ENCODE measurements at places on chromosomes 2 and 18. TPM values are rescaled to one million over a fixed set of nuclear protein-coding genes. Genes with fewer than 3 reads are reported as not detected.

MATN3 gene
- total RNA-seq = not detected

TMEM127 gene
- 16.6 TPM for total RNA-seq

DNA sequence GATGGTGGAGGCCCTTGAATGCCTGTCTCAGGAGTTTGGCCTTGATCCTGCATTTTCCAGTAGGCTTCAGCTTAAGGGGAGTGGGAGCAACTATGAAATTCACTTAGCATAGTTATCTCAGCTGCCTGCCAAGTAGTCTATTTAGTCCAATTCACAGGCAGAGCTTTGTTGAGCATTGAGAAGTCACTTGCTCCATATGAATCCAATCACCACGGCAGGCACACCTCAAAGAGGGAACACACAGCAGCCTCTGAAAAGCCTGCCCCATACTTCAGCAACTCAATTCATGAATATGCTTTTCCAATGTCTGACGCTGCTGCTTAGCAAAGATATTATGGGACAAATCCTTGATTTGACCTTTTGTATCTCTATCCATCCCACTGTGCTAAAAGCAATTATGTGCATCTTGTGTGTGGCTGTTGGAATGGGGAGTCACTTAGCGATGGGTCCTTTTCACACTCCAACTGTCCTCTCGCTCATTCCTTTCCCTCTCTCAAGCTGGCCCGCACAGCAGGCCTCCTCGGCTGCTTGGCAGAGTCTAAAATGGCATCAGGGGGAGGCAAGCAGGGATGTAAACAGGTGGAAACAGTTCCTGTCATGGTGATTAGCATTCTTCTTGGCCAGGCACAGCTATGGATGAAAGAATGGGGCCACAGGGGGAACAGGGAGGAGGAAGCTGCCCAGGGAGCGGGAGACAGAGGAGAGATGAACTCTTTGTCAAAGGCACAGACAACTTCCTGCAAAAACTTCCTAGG, 56.0 kb upstream of the LRPPRC start:
- H3K4me3 ChIP-seq = no peak overlapping the region
- no peak for DNase-seq
- no peaks in the 10 kb centered on the region for H3K4me1 ChIP-seq
- H3K36me3 ChIP-seq = no peaks in the 10 kb centered on the region

DNAJC5G gene
- total RNA-seq = not detected

DNA sequence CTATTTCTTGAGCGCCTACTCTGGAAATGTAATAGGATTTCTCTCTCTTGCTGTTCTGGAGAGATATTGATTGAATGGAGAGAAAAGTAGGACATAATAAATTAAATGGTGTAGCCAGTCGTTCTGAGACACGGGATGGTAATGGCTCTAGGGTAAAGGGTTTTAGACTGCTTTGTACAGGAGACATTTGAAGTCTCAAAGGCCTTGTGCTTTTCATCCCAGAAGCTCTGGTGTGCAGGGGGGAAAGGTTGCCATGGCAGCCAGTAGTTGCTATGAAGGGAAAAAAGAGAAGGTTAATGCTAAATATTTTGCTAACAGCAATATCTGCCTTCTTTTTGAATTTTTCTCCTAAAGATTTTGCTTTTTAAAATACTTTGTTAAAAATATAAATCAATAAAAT, 359.3 kb downstream of the RIT2 start:
- H3K4me3 ChIP-seq = no peak overlapping the region
- H3K27me3 ChIP-seq = no peaks in the 10 kb centered on the region
- H3K4me1 ChIP-seq = no peaks in the 10 kb centered on the region
- no peak for DNase-seq
- no peak overlapping the region for H3K27ac ChIP-seq
